GM04503 (cell line): ENCODE measurements at places on chromosomes 4 and X.
A peak's percentile ranks its signal among the peaks of the same experiment; 100 is the strongest.

- no peak for DNase-seq
Measured at GRCh38 chrX:124592744-124593143, 246.4 kb downstream of the SH2D1A start.

DNA sequence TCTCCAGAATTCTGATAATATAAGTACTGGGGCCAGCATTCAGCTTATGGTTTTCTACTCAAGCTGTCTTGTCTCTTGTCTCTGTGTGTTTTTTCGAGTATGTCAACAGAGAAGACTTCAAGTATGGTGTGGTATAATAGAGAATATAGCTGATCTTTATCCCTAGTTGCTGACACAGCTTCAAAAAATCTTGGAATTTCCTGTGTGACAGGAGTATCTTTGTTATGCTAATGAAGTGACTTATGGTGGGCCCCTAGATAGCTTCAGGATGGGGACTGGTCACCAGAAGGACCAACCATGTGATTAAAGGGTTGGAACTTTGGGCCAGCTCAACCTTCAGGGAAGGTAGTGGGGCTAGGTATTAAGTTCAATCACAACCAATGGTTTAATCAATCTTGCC is 2.9 kb downstream of the GPRASP3 start:
- no peak for DNase-seq

DNA sequence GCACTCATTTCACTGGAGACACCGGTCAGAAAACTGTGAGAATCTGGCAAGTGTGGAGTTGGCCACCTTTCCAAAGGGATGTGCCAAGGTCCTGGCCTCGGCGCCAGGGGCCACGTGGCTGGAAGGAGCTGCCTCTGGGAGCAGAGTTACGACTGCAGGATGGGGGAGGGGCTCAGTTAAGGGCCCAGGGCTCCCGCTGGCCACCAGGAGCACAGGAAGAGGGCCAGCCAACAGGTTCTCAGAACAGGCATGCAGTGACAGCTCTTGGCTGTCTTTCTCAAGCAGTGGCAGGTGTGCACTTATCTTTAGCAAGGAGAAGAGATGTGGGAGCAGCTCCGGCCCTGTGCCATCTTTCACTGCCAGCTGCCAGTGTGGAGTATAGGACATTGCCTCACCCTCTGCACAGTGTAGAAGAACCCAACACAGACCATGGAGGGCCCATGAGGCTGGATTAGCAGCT is 115.9 kb upstream of the RBPJ start:
- DNase-seq, result no peak

GRCh38 chr4:187422655-187423054 is 572.9 kb upstream of the ZFP42 start:
- DNase-seq, result no peak

- no peak for DNase-seq
Measured at GRCh38 chrX:42673301-42673810, 104.6 kb downstream of the PPP1R2C start.

- no peak for DNase-seq
Measured at GRCh38 chr4:159178979-159179969, 76.4 kb downstream of the RAPGEF2 start.

DNA sequence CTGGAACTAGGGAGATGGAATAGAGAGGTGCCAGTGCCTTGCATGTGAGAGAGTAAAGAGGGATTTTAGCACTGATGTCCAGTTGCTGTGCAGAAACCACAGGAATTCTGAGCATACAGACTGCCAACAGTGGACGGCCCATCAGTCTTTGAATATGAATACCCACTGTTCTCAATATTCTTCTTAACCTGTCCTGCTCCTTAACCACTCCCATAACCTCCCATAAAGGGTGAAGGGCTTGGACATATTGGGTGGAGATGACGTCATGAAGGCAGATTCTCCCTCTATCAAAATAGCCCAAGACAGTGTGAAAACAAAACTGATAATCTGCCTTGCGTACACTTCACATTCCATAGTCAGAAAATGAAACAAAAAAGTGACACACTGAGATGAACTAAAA is 1313.7 kb upstream of the PABPC4L start:
- no peak for DNase-seq

GRCh38 chr4:84666439-84666838 is 83.5 kb downstream of the CDS1 start:
- no peak for DNase-seq

DNA sequence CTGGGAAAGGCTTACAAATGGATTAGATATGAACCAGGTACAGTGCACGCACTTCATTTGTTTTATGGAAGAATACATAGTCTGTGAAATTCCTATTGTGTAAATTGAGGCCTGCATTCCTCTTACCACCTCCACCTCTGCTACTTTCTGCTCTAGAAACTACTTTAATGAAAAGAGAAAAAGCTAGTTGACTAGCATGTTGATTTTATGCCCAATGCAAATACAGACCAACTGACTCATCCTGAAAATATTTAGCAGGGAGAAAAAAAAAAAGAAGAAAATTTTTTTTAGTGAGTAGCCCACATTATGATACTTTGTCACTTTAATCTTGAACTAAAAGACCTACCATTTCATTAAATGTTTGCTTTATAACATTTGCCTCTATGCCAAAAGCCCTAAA is 41.2 kb downstream of the DCLK2 start:
- no peak for DNase-seq

GRCh38 chrX:108159028-108159670 is 67.6 kb downstream of the ATG4A start:
- no peak for DNase-seq

DNA sequence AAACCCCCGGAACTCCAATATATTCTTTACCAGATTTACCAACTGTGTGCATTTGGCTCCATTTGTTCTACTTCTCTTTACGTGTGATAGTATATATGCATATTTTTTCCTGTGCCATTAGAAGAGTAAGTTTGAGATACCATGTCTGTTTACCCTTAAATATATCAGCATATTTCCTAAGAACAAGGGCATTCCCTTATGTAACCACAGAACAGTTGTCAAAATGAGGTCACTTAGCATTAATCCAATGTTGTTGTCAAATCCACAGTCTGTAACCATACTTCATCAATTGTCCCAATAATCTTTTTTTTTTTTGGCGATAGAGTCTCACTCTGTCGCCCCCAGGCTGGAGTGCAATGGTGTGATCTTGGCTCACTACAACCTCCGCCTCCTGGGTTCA is 55.2 kb downstream of the TBC1D14 start:
- no peak for DNase-seq

DNA sequence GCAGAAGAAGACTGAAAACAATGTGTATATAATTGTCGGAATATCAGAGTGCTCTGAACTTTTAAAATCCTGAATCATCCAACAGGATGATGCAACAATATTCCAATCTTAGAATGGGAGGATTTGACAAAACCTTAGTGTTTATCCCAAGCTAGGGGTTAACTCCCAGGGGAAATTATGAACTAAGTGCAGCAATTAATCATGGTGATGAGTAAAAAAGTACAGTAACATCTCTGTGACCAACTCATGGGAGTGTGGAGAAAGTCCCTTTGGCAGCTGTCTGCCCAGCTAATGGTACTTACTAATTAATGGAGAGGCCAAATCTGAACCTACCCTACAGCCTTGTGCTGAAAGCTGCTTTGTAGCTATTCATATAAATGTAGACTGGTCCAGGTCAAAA is 257.6 kb upstream of the DDX53 start:
- no peak for DNase-seq

DNA sequence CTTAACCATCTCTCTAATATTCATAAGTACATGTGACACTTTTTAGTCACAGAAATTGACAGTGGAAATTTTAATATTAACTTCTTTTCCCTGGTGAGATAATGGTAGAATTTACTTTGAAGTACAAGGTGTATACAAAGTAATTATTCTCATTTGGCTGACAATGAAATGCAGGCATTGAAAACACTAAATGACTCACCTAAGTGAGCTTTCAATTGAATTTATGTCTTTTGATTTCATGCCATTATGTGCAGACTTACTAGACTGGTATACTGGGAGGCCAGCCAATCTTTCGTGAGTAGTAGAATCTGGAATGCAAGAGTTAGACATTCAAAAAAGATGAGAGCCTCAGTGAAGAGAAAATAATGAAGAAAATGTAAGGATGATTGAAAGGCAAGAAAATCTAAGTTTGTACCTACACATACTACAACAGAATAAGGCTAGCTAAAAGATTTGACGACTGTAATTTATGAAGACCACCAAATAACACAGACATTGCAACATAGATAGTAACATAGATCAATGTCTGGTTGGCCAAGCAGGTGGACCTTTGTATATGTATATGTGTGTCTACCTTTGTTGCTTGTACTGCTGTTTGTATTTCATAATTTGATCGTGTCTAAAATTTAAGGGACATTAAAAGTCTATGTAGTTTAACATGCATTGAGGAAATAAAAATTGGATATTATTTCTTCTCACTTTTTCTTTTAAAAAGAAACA is 459.7 kb downstream of the IL15 start:
- peak; percentile 82 for DNase-seq

- no peak for DNase-seq
Measured at GRCh38 chr4:147463065-147463464, 17.8 kb upstream of the EDNRA start.

DNA sequence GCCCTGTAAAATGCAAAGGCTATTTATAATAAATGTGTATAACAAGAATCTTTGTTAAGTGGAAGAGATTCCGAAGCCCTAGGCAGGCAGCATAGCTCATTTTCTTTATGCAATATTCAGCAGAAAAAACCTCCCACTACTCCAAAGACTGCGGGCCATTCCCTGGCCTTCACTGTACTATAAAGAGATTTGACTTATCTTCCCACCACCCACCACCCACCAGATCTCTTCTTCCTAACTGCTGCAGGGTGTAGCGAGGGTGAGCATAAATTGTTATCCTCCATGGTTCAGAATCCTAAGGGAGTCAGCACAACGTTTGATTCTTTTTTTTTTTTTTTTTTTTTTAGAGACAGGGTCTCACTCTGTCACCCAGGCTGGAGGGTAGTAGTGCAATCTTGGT is 114.8 kb downstream of the NSUN7 start:
- DNase-seq, result no peak

GRCh38 chr4:145840162-145840768 is 98.4 kb downstream of the ZNF827 start:
- no peak for DNase-seq

GRCh38 chr4:145565328-145565727 is 53.9 kb upstream of the MMAA start:
- peak; percentile 35 for DNase-seq

GRCh38 chr4:38062088-38062775 is 102.0 kb downstream of the PTTG2 start:
- no peak for DNase-seq

DNA sequence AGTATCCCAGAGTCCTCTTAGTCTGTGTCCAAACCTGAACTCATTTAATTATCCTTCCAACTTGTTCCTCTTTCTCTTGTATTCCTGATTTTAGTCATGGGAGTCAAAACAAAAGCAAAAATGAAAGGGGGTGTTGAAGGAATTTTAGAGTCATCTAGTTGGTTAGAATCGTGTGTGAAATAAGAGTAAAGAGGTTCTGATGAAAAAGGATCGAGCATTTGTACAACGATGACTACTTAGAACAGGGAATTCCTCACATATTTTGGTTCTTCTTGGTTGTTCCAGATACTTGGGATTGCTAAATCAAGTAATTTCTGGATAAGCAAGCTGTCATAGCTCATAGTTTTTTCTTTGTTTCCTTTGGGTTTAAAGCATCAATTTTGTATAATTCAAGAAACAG is 194.4 kb downstream of the BCOR start:
- peak; percentile 81 for DNase-seq

DNA sequence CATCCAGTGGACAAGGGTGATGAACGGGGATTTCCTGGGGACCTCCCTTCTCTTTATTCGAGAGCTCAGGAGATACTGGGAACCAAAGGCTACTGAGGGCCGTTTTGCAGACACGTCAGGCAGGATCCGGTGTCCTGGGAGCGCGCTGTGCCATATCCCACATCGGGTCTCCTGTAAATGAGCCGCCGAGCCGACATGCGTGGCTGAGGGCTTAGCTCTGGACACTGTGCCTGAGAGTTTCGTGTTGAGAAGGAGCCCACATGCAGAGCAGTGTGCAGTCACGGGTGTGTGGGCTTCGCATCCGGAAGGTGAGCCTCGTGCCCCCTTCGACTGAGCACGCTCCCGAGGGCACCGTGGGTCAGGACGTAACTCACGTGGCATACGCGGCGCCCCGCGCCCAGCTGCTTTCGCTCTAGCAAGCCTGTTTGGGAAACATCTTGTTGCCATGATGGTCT is 28.5 kb upstream of the HGFAC start:
- no peak for DNase-seq

DNA sequence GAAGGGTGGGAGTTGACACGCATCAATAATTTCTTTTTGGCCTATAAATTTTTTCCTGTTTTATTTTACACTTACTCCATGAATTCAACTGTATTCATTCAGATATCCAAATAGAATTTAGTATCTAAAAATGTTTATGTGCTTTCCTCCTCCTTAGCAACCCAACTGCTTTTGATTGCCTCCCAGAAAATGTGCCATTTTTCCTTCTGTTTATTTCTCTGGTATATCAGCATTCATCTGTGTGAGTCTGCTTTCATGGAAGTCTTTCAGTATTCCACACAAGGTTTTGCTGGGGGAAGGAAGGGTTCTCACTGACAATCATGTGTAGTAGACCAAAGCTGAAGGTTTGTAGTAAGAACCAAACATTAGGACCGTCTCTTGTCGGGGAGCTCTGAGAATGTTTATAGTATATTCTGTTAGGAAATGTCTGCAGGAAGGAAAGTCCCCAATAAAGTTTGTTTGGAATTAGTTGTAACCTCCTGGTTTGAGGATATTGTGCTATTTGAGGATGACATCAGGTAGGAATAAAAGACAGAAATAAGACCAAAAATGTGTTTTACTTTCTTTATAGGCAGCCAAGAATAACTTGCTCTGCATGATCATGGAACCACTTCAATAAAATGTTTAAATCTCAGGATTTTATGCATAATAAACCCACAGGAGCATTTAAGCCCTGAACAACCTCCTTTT is 673.6 kb upstream of the INTU start:
- no peak for DNase-seq

GRCh38 chr4:55980725-55981124 is 32.0 kb downstream of the CEP135 start:
- no peak for DNase-seq

DNA sequence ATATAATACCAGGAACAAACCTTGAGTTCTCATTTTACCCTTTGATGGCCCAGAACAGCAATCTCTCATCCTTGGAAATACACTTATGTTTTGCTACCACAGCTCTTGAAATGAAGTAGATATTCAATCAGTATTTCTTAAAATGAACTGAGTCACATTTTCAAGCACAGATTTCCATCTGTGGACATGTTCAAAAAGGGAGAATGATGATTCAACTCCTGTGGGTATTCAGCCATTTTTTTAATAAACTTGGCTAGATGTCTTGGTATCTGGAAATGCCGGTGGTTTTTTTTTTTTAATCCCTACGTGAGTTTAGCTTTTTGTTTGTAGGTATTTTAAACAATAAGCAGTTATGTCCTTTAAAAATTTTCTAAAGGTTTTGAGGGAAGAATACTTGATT is 64.2 kb upstream of the TRPC5OS start:
- no peak for DNase-seq

GRCh38 chrX:150449313-150449712 is 86.2 kb downstream of the MAMLD1 start:
- DNase-seq, result no peak
